Activated naive CD8-positive, alpha-beta T cell treated with anti-CD3 and anti-CD28 coated beads, Interleukin-2, amount 10 ng/mL, durations not matched to agents 7 days and 5 days (primary cell): ENCODE measurements at places on chromosomes 7 and 10. TPM values are rescaled to one million over a fixed set of nuclear protein-coding genes. Genes with fewer than 3 reads are reported as not detected.

- H3K27me3 ChIP-seq = no peaks in the 10 kb centered on the region
- no peak overlapping the region for H3K4me3 ChIP-seq
- no peak for DNase-seq
- no peaks in the 10 kb centered on the region for H3K4me1 ChIP-seq
These were observed 743.8 kb upstream of the LRRN3 start for GRCh38 chr7:110347081-110347480.

DNA sequence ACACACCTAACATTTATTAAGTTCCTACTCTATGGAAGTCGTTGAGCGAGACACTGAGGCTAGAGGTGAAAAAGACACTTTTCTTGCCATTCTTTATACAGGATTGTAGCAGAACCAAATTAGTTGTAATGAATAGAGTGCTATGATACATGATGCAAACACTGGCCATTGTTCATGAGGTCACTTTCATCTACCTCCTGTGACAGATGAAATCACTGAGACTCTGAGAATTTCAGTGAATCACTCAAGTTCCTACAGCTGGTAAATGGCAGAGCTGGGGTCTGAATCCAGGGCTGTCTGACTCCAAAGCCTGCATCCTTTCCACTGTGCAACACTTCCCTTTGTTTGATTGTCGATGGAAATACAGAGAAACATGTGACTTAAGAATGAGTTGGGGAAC, 657.6 kb downstream of the LRMDA start:
- H3K4me3 ChIP-seq = no peak overlapping the region
- no peak overlapping the region for H3K27ac ChIP-seq
- H3K4me1 ChIP-seq = no peaks in the 10 kb centered on the region
- no peaks in the 10 kb centered on the region for H3K27me3 ChIP-seq
- DNase-seq = no peak

GRCh38 chr10:98427011-98427515, 12.1 kb upstream of the PYROXD2 start:
- H3K27ac ChIP-seq = no peak overlapping the region
- DNase-seq = no peak
- no peaks in the 10 kb centered on the region for H3K27me3 ChIP-seq
- H3K4me3 ChIP-seq = no peak overlapping the region
- H3K36me3 ChIP-seq = peaks cover 14% of the 10 kb centered on the region

DNA sequence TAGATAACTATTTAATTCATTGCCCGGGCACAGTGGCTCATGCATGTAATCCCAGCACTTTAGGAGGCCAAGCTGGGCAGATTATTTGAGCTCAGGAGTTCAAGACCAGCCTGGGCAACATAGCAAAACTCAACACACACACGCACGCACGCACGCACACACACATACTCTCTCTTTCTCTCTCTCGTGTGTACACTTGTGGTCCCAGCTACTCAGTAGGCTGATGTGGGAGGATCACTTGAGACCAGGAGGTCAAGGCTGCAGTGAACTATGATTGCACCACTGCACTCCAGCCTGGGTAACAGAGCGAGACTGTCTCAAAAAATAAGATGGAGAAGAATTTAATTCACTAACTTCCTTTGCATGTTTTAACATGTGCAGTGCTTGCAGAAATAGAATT, 38.1 kb downstream of the PTPN12 start:
- H3K27ac ChIP-seq = no peak overlapping the region
- no peaks in the 10 kb centered on the region for H3K4me1 ChIP-seq
- H3K27me3 ChIP-seq = no peaks in the 10 kb centered on the region
- DNase-seq = no peak
- peaks cover 6% of the 10 kb centered on the region for H3K36me3 ChIP-seq

- no peaks in the 10 kb centered on the region for H3K27me3 ChIP-seq
- no peak overlapping the region for H3K27ac ChIP-seq
- peaks cover 19% of the 10 kb centered on the region for H3K4me1 ChIP-seq
- no peak for DNase-seq
These were observed 102.5 kb downstream of the SND1 start for GRCh38 chr7:127754457-127754856.

GRCh38 chr7:123784263-123784662, 35.5 kb upstream of the WASL start:
- no peak overlapping the region for H3K27ac ChIP-seq
- H3K4me3 ChIP-seq = no peak overlapping the region
- peaks cover 4% of the 10 kb centered on the region for H3K27me3 ChIP-seq
- H3K4me1 ChIP-seq = no peaks in the 10 kb centered on the region

- peaks cover 34% of the 10 kb centered on the region for H3K27me3 ChIP-seq
- peak; percentile 45 for DNase-seq
- H3K4me1 ChIP-seq = peaks cover 2% of the 10 kb centered on the region
- H3K36me3 ChIP-seq = no peaks in the 10 kb centered on the region
- H3K27ac ChIP-seq = no peak overlapping the region
These were observed 990 bp downstream of the ZNF467 start for GRCh38 chr7:149772241-149772955.

DNA sequence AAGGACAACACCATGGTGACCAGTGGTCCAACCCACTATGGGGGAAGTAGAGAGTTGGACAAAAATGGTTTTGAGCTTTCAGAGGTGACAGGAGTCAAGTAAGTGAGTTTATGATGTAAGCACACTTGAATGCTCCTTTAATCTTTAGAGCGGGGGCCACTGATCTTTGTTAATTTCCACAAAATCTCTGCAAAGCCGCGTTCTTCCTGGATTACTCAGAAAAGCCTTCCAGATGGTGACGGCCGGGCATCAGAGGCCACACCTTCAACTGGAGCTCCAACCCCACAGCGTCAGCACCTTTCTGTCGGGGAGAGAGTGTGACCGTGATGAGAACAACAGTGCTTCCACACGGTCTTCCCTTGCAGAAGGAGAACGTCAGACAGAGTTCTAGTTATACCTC, 35.2 kb upstream of the KLF6 start:
- H3K27me3 ChIP-seq = no peaks in the 10 kb centered on the region
- H3K4me3 ChIP-seq = no peak overlapping the region
- peaks cover 5% of the 10 kb centered on the region for H3K36me3 ChIP-seq
- H3K27ac ChIP-seq = no peak overlapping the region
- no peak for DNase-seq

- no peak overlapping the region for H3K4me3 ChIP-seq
- peaks cover 6% of the 10 kb centered on the region for H3K4me1 ChIP-seq
- no peak overlapping the region for H3K27ac ChIP-seq
- peaks cover 64% of the 10 kb centered on the region for H3K27me3 ChIP-seq
- H3K36me3 ChIP-seq = peaks cover 2% of the 10 kb centered on the region
These were observed 2.2 kb downstream of the TRIL start for GRCh38 chr7:28955718-28956607.

DNA sequence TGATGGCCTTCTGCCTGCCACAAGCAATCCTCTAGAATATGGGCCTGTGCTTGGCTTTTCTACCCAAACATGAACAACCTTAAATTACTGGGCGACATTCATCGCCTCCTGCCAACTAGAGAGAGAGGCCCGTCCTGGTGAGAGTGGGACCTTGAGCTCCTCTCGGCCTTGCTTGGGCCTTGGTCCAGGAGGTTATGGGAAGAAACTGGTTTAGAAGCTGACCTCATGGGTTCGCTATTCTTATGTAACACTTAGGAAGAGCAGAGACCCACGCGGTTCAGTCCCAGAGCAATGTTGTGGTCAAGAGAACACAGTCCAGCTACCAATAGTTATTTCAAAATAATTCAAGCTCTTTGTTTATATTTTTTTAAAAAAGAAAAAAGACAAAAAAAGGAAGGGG, 176.3 kb upstream of the ZNF32 start:
- H3K36me3 ChIP-seq = no peaks in the 10 kb centered on the region
- no peak for DNase-seq
- H3K27ac ChIP-seq = no peak overlapping the region

- no peak overlapping the region for H3K27ac ChIP-seq
- H3K4me1 ChIP-seq = no peaks in the 10 kb centered on the region
- no peak for DNase-seq
- no peaks in the 10 kb centered on the region for H3K36me3 ChIP-seq
- no peak overlapping the region for H3K4me3 ChIP-seq
These were observed 89.0 kb upstream of the KIAA1217 start for GRCh38 chr10:24119896-24120295.

- H3K4me1 ChIP-seq = peaks cover 25% of the 10 kb centered on the region
- H3K27me3 ChIP-seq = no peaks in the 10 kb centered on the region
- no peak overlapping the region for H3K27ac ChIP-seq
- DNase-seq = peak; percentile 65
These were observed 54.1 kb upstream of the PPIF start for GRCh38 chr10:79292891-79293746.

DNA sequence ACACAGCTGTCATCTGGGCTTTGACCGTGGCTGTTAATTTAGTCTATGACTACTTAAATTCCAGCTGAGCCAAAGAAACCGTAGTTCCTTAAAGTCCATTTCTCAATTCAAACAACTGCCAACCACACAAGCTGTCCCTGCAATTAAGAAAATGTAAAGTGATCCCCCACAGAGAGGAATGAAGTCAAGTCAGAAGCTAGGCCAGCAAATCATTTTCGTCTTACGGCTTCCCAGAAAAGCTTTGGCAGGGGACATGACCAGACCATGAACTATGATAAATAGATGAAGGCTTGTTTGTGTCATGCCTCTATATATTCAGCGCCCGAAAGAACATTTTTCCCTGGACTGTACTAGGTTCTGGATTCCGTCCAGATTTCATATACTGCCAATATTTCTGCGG, 54.6 kb downstream of the HACD1 start:
- H3K27me3 ChIP-seq = peaks cover 2% of the 10 kb centered on the region
- no peaks in the 10 kb centered on the region for H3K4me1 ChIP-seq
- DNase-seq = no peak
- no peak overlapping the region for H3K4me3 ChIP-seq
- no peak overlapping the region for H3K27ac ChIP-seq
- no peaks in the 10 kb centered on the region for H3K36me3 ChIP-seq

DNA sequence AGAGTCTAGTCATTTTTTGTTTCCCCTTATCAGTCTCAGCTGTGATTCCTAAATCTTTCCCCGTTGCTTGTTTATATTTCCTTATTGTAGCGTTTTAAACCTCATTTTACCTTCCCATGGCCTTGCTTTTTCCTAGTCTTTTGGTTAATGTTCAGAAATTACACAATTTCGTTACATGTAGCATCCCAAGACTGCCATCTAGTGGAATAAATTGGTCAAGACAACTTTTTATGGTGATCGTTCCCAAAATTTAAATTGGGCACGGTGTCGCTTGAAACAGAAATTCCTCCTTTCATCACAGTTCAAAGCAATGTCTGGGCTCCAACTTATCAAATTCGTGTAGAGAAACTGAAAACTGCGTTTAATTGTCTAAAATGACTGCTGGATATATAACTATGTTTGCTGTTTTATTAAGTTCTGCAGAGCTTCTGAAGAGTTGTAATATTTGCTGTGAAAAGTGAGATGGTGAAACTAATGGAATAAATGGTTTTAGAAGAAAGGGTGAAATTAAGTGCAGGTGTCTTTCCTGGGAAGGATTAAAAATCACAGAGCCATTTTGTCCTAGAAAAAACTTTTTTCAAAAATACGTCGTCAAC, 370.2 kb downstream of the PHF14 start:
- no peaks in the 10 kb centered on the region for H3K36me3 ChIP-seq
- no peak overlapping the region for H3K27ac ChIP-seq
- DNase-seq = no peak
- peaks cover 21% of the 10 kb centered on the region for H3K27me3 ChIP-seq
- H3K4me3 ChIP-seq = no peak overlapping the region

- peaks cover 8% of the 10 kb centered on the region for H3K27me3 ChIP-seq
- no peak overlapping the region for H3K4me3 ChIP-seq
- no peak for DNase-seq
These were observed 47.2 kb upstream of the CCDC3 start for GRCh38 chr10:13048762-13049161.

GRCh38 chr7:133654547-133654946, 401.7 kb downstream of the EXOC4 start:
- no peak overlapping the region for H3K4me3 ChIP-seq
- H3K27me3 ChIP-seq = no peaks in the 10 kb centered on the region
- DNase-seq = no peak
- no peaks in the 10 kb centered on the region for H3K36me3 ChIP-seq

GRCh38 chr7:101386558-101387231, 24.0 kb downstream of the COL26A1 start:
- peaks cover 32% of the 10 kb centered on the region for H3K27me3 ChIP-seq
- no peaks in the 10 kb centered on the region for H3K36me3 ChIP-seq
- no peak for DNase-seq

DNA sequence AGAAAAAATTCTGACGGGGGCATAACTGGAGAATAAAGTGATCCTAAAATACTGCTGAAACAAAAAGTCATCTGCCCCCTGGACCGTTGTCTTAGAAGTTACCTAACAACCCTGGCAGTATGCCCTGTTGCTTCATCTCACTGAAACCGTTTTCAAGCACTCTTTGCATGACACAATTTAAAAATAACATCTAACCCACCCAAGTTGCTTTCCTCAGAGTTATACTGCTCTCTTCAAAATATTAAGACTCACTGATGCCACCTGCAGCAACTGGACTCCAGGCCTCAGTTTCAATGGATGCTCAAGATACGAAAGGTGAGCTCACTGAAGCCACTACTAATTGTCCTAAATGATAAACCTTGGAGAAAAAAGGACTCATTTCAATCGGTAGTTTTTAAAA, 57.4 kb downstream of the CDK6 start:
- no peak overlapping the region for H3K4me3 ChIP-seq
- peaks cover 62% of the 10 kb centered on the region for H3K36me3 ChIP-seq
- H3K4me1 ChIP-seq = peaks cover 24% of the 10 kb centered on the region
- DNase-seq = no peak
- no peaks in the 10 kb centered on the region for H3K27me3 ChIP-seq

DNA sequence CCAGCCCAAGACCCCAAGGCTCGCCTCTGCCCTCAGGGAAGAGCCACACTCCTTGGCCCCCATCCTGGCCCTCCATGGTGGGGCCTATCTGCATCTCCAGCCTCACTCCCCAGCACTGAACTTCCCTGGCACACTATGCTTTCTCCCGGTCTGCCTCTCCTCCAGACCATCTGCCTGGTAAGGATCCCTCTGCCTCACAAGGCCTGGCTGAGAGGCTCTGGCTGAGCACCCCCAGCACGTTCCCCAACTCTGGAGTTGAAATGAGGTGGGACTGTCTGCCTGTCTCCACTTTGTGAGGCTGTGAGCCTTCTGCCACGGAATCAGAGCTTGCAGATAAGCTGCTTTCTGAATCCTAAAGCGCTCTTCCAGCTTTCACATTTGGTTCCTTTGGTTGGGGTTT, 220.7 kb downstream of the TNS3 start:
- no peak for DNase-seq
- no peaks in the 10 kb centered on the region for H3K36me3 ChIP-seq
- H3K4me1 ChIP-seq = no peaks in the 10 kb centered on the region
- H3K4me3 ChIP-seq = no peak overlapping the region

- H3K27me3 ChIP-seq = peaks cover 2% of the 10 kb centered on the region
- DNase-seq = no peak
- no peaks in the 10 kb centered on the region for H3K36me3 ChIP-seq
- no peak overlapping the region for H3K27ac ChIP-seq
These were observed 183.4 kb upstream of the PLXNA4 start for GRCh38 chr7:132759482-132760243.

GRCh38 chr10:24479806-24480205, 243.9 kb downstream of the ARHGAP21 start:
- no peak overlapping the region for H3K27ac ChIP-seq
- no peak overlapping the region for H3K4me3 ChIP-seq
- DNase-seq = no peak
- no peaks in the 10 kb centered on the region for H3K36me3 ChIP-seq

- H3K27ac ChIP-seq = no peak overlapping the region
- no peak overlapping the region for H3K4me3 ChIP-seq
- H3K27me3 ChIP-seq = peaks cover 24% of the 10 kb centered on the region
- H3K4me1 ChIP-seq = peaks cover 11% of the 10 kb centered on the region
- DNase-seq = no peak
These were observed 350.8 kb downstream of the KCNMA1 start for GRCh38 chr10:77286531-77287508.

TEX47 gene
- not detected for total RNA-seq

PLXNA4 gene
- 20.5 TPM for total RNA-seq

TAS2R41 gene
- not detected for total RNA-seq

GTPBP4 gene
- 61.1 TPM for total RNA-seq

SRGN gene
- total RNA-seq = 162 TPM

ZSCAN25 gene
- total RNA-seq = 42.5 TPM

CHAT gene
- not detected for total RNA-seq

PNLIPRP2 gene
- total RNA-seq = not detected

KCNIP2 gene
- 3.1 TPM for total RNA-seq

PCDH15 gene
- not detected for total RNA-seq
